HFFc6 (cell line): ENCODE measurements at places on chromosomes 6 and 20. TPM values are rescaled to one million over a fixed set of nuclear protein-coding genes. Genes with fewer than 3 reads are reported as not detected.

Gene SEMG1
- not detected in 3 replicates for total RNA-seq

Gene ITPA
- 74.1 to 76.7 TPM (median 75.2 TPM) in 3 replicates for total RNA-seq

Gene RHAG
- total RNA-seq: not detected in 3 replicates

Gene FOXF2
- total RNA-seq: 15.4 to 31.1 TPM (median 16.5 TPM) in 3 replicates

Gene C4B
- 1.9 to 2.4 TPM (median 2.1 TPM) in 3 replicates for total RNA-seq

Gene TSBP1
- total RNA-seq: not detected in 3 replicates

Gene C6orf132
- total RNA-seq: 4.9 to 6.7 TPM (median 6.6 TPM) in 3 replicates

Gene REM1
- not detected in 3 replicates for total RNA-seq

Gene ENPP4
- 0.04 TPM in 1 of 3 replicates, not detected in the others for total RNA-seq

Gene NKAIN4
- total RNA-seq: not detected in 3 replicates

Gene TPD52L1
- 11.1 to 29.6 TPM (median 16.0 TPM) in 3 replicates for total RNA-seq

Gene ANKEF1
- not detected in 3 replicates for total RNA-seq

Gene RNF182
- 0.99 to 4.0 TPM (median 3.9 TPM) in 3 replicates for total RNA-seq

Gene HLA-F
- 2.4 to 3.9 TPM (median 2.4 TPM) in 3 replicates for total RNA-seq

Gene MUCL3
- total RNA-seq: not detected in 3 replicates

Gene EMILIN3
- total RNA-seq: not detected in 3 replicates

Gene BNIP5
- total RNA-seq: not detected in 3 replicates

Gene SEL1L2
- 0.42 to 0.85 TPM in 2 of 3 replicates, not detected in the other for total RNA-seq

Gene CASP8AP2
- total RNA-seq: 8.3 to 11.8 TPM (median 10.5 TPM) in 3 replicates

Gene ZBTB46
- 0.68 and 1.1 TPM in 2 replicates for total RNA-seq

Gene IL17F
- not detected in 3 replicates for total RNA-seq
